ENCODE measurements at places on chromosomes 5 and 9.

DNA sequence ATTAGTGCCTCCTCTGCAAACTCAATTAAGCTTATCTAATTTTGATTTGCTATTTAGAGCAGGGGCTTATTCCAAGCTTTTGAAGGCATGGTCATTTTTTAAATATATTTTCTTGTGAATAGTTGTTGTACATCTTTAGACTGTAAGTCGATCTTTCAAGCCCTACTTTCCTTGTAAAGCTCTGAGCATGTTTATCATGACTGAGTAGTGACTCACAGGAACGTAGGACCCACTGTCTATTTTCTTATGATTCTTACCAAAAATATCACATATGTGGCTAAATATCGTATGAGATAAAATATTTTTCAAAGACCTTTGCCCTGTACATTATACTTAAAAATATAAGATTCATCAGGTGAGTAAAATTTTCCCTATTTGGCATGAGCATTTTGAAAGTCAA lies 440.4 kb upstream of the GRIN3A start:
- DNase-seq: no peak

DNA sequence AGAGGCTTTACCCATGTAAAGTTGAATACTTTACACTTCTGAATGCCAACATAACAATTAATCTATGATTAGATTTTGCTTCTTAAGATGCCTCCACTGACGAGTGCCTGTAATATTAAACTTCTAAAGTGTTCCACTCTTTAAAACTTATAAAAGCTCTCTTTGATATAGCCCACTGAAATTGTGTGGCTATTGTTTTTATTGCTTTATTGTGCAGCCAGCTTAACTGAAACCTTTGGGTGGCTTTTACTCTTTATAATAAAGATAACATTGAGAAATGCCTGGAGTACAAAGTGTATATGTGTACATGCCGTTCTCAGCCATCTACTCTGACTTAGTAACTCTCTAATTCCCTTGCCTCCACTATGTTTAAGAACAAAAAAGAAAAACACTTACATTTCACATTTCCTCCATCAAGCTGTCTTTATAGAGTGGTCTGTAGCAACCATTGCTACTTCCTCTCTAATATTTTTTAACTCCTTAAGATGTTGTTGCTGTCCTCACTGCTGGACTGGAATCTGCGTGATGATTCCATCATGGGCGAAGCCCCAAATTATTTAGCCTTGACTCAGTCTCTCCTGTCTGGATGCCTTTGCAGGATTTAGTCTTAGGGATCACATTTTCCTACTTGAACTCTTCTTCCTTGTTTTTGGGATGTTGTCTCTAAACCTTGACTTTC lies 9.1 kb downstream of the PIK3R1 start:
- no peak for DNase-seq

DNA sequence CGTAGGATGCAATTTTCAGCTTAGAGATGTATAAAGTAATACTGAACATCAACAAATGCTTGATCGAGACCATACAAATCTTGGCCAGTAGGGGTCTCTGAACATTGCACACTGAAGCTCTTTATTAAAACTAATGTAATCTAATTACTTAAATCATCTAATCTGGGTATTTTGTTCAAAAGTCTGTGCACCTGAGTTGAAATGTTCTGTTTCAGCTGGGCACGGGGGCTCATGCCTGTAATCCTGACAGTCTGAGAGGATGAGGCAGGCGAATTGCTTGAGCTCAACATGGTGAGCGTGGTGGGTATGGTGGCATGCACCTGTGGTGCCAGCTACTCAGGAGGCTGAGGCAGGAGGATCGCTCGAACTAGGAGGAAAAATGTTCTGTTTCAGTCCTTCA lies 41.0 kb downstream of the ESM1 start:
- no peak for DNase-seq

GRCh38 chr5:37722236-37723161 lies 117.3 kb downstream of the GDNF start:
- DNase-seq: no peak

DNA sequence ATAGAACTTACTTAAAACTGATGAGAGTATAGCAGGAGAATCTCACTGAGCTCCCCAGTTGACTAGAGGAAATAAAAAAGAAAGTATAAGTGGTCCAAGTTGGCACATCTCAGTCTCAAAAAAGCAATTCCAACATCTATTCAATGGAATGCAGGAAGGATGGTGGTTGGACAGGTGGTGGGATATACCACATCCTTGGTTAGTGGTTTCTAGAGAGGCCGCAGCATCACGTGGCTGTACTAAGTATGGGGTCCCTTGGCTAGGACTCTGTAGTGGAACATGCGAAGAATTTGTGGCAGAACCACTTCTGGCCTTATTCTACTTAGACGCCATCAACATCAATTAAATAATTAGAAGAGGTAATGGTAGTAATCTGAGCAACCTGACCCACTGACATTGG lies 232.4 kb downstream of the SAXO1 start:
- DNase-seq: no peak

- DNase-seq: no peak
These were observed at the start of gene INSL4 for GRCh38 chr9:5231212-5231611. INSL4 (plus strand) TSS chr9:5231419; CDS start chr9:5231524, 105 bp downstream.

- no peak for DNase-seq
These were observed 59.3 kb downstream of the CAST start for GRCh38 chr5:96721351-96721977.

- no peak for DNase-seq
These were observed 1.1 kb downstream of the MAST4 start for GRCh38 chr5:66597183-66597757.

GRCh38 chr5:179154991-179155955 lies 95.1 kb downstream of the ZNF354C start:
- DNase-seq: no peak

DNA sequence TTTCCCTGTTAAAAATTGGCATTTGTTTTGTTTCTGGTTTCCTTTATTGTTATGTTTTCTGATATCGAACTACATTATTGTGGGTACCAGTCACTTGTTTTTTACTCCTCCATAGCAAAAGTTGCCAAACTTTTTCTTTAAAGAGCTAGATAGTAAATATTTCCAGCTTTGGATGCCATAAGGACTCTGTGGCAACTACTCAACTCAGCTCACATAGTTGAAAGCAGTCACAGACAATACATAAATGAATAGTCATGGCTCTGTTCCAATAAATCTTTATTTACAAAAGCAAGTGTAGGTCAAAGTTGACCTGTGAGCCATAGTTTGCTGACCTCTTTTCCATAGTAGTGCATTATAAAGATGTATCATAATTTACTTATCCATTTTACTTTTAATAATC lies 305.0 kb downstream of the RASEF start:
- no peak for DNase-seq

- no peak for DNase-seq
These were observed 162.0 kb upstream of the SMIM23 start for GRCh38 chr5:171623551-171624097.

Data from CMK (cell line).